ENCODE measurements at places on chromosomes 6 and 20.
A peak's percentile ranks its signal among the peaks of the same experiment; 100 is the strongest.

DNA sequence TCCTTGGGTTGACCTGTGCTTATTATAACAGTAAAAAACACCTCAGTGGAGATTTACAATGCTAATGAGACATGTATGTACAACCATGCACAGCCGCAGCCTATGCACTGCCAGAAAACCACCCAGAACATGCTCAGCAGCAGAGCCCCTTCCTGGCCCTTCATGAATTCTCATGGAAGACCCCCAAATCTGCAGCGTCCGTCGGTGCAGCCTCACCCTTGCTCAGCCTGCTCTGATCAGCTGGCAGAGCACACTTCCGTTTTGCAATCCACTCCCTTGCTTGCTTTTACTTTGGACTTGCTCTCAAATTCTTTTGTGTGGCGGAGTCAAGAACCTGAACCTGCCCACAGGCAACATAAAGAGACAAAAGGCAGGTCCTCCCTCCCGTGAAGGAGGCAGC lies 378.2 kb upstream of the SULF2 start:
- no peak overlapping the region for H3K4me3 ChIP-seq
- peaks cover 13% of the 10 kb centered on the region for H3K27me3 ChIP-seq
- H3K27ac ChIP-seq: no peak overlapping the region
- no peaks in the 10 kb centered on the region for H3K36me3 ChIP-seq
- no peak for DNase-seq
- H3K4me1 ChIP-seq: no peaks in the 10 kb centered on the region

GRCh38 chr20:31822421-31823330 lies 3.5 kb downstream of the MYLK2 start:
- no peak overlapping the region for H3K27ac ChIP-seq
- H3K4me3 ChIP-seq: no peak overlapping the region
- H3K27me3 ChIP-seq: no peaks in the 10 kb centered on the region
- peak; percentile 75 for DNase-seq

- H3K4me1 ChIP-seq: peaks cover 34% of the 10 kb centered on the region
- H3K27me3 ChIP-seq: no peaks in the 10 kb centered on the region
- H3K36me3 ChIP-seq: peaks cover 65% of the 10 kb centered on the region
- H3K27ac ChIP-seq: no peak overlapping the region
Measured at GRCh38 chr6:41929924-41930323, 8.6 kb downstream of the BYSL start.

DNA sequence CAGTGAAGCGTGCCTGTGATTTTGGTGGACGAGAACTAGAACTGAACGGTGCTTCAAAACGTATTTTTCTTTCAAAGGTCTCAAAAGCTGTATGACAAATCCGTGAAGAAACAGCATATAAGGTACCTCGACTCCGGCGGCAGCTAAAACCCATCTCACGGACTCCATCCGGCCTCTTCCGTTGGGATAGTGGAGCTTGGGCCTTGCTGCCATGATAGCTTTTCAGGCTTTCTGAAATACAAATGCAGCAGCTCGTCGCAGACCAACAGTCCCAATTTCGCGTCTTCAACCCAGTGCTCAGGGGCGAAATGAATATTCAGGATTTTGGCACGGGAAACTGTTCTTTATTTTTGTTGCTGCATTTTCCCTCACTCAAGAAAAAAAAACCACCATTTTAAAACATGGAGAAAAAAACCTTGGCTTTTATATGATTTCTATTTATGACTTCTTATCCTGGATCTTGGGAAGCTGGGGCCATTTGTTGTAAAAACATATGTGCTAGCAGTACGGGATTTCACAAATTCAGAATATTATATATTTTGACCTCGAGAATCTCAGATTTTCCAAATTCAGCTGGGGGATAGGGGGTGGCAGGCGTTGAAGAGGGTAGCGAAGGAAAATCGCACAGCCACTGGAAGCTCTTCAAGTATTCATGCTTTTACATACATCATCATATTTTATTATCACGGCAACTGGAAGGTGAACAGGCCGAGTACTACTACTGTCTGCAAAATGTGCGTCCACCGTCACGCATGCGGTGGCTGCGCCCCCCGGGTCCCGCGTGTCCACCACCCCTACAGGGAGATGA lies 849 bp downstream of the GSTA4 start:
- H3K4me3 ChIP-seq: peak overlapping the region; percentile 89
- DNase-seq: no peak
- peak overlapping the region; percentile 99 for H3K27ac ChIP-seq

DNA sequence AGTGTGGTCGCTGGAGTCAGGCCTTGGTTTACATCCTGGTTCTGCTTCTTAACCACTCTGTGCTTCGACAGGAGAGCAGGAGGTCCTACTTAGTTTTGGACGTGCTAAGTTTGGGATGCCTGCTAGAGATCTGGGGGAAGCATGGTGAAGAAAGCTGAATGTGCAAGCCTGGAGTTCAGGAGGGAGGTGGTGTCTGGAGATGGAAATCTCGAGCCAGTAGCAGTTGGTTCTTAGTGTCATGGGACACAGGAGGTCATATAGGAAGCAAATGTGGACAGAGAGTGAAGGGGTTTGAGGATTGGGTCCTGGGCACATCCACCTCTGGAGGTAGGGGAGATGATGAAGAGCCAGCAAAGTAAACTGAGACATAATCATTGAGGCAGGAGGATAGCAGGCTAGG lies 131.4 kb downstream of the SYCP2 start:
- DNase-seq: no peak
- H3K27me3 ChIP-seq: peaks cover 8% of the 10 kb centered on the region
- H3K36me3 ChIP-seq: no peaks in the 10 kb centered on the region

- no peak for DNase-seq
- peaks cover 22% of the 10 kb centered on the region for H3K36me3 ChIP-seq
- H3K4me3 ChIP-seq: no peak overlapping the region
- no peaks in the 10 kb centered on the region for H3K27me3 ChIP-seq
Measured at GRCh38 chr6:151026041-151026663, 160.7 kb downstream of the MTHFD1L start.

GRCh38 chr6:113805173-113805790 lies 51.9 kb upstream of the MARCKS start:
- H3K27ac ChIP-seq: no peak overlapping the region
- H3K4me3 ChIP-seq: no peak overlapping the region
- peaks cover 2% of the 10 kb centered on the region for H3K27me3 ChIP-seq
- no peak for DNase-seq
- H3K36me3 ChIP-seq: no peaks in the 10 kb centered on the region
- H3K4me1 ChIP-seq: peaks cover 7% of the 10 kb centered on the region

- no peaks in the 10 kb centered on the region for H3K27me3 ChIP-seq
- H3K36me3 ChIP-seq: peaks cover 15% of the 10 kb centered on the region
- peak overlapping the region; percentile 8 for H3K27ac ChIP-seq
- peaks cover 8% of the 10 kb centered on the region for H3K4me1 ChIP-seq
- H3K4me3 ChIP-seq: no peak overlapping the region
- no peak for DNase-seq
Measured at GRCh38 chr20:32444474-32445220, 86.5 kb downstream of the ASXL1 start.

DNA sequence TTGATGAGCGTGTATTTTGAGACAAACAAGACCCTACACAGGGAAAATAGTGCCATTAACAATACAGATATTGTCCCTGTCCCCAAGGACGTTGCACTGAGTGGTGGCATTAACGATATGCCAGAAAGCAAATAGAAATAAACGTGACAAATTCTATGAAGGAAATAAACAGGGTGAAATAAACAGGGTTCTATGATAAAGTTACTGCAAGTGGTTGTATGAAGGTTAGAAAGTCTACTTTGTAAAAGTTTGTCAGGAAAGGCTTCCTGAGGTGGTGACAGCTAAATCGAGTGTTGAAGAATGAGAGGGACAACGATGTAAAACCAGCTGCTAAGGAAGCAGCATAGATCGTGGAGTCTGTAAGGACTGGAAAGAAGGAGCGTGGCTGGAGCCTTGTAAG lies 380.2 kb downstream of the LAMA2 start:
- no peak overlapping the region for H3K4me3 ChIP-seq
- no peaks in the 10 kb centered on the region for H3K4me1 ChIP-seq
- DNase-seq: no peak
- H3K27me3 ChIP-seq: peaks cover 1% of the 10 kb centered on the region

DNA sequence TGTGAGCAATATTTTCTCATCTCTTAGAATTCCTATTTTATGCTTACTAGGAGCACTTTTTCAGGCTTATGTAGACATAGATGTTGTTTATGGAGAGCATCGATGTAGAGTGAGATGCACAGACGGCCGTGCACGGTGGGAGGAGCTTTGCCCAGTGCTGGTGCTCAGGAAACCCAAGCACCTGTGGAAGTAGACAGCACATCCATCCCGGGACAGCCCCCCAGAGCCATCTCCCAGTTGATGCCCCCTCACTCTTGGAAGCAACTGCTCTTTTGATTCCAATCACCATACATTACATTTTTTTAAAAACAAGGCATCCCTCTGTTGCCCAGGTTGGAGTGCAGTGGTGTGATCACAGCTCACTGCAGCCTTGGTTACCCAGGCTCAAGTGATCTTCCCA lies 143.7 kb downstream of the SMOC2 start:
- no peak for DNase-seq
- H3K4me3 ChIP-seq: no peak overlapping the region
- no peaks in the 10 kb centered on the region for H3K36me3 ChIP-seq
- no peaks in the 10 kb centered on the region for H3K4me1 ChIP-seq
- no peak overlapping the region for H3K27ac ChIP-seq

GRCh38 chr20:4227085-4227821 lies 211.9 kb upstream of the RNF24 start:
- no peaks in the 10 kb centered on the region for H3K36me3 ChIP-seq
- no peak for DNase-seq
- H3K4me3 ChIP-seq: no peak overlapping the region
- peaks cover 3% of the 10 kb centered on the region for H3K4me1 ChIP-seq
- H3K27me3 ChIP-seq: peaks cover 25% of the 10 kb centered on the region

DNA sequence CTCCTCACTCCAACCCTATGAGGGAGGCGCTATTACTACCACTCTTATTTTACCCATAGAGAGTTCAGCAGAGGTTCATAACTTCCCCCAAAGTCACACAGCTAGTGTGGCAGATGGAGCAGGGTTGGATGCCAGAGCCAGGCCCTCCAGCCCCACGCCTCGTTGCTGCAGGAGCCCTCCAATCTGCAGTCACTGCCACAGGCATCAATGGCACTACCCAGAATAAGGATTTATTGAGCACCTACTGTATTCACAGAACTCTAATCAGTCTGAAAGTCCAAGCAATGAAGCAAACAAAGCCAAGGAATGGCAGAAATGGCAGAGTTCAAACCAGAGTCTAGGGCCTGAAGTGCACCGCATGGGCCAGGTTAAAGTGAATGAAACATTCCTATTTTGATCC lies 144.9 kb downstream of the LPA start:
- H3K4me3 ChIP-seq: peak overlapping the region; percentile 90
- H3K27ac ChIP-seq: no peak overlapping the region
- no peak for DNase-seq
- H3K4me1 ChIP-seq: peaks cover 31% of the 10 kb centered on the region
- H3K27me3 ChIP-seq: peaks cover 27% of the 10 kb centered on the region

DNA sequence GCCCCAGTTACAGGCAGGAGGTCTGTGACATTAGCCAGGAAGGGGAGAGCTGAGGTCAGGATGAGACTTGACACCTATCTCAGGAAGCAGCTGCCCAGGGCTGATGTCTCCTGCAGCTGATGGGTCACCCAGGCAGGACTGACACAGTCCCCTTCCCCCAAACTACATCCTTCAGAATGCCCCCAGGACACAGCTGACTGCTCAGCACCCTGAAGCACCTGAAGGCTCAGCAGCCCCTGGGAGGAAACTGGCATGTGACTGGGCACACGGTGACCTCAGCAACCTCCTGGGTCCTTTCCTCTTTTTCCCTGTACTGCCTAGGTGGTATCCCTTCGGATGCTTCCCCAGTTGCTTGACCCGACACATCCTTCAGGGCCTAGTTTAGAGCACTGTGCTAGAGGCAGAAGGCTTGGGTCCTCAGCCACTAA lies 1.9 kb downstream of the SDC4 start:
- no peak overlapping the region for H3K27ac ChIP-seq
- peaks cover 51% of the 10 kb centered on the region for H3K4me1 ChIP-seq
- H3K4me3 ChIP-seq: peak overlapping the region; percentile 86
- no peak for DNase-seq
- no peaks in the 10 kb centered on the region for H3K27me3 ChIP-seq

GRCh38 chr6:93036835-93037234 lies 382.5 kb downstream of the EPHA7 start:
- H3K27ac ChIP-seq: no peak overlapping the region
- no peak for DNase-seq
- no peaks in the 10 kb centered on the region for H3K36me3 ChIP-seq
- no peak overlapping the region for H3K4me3 ChIP-seq
- H3K4me1 ChIP-seq: peaks cover 10% of the 10 kb centered on the region

DNA sequence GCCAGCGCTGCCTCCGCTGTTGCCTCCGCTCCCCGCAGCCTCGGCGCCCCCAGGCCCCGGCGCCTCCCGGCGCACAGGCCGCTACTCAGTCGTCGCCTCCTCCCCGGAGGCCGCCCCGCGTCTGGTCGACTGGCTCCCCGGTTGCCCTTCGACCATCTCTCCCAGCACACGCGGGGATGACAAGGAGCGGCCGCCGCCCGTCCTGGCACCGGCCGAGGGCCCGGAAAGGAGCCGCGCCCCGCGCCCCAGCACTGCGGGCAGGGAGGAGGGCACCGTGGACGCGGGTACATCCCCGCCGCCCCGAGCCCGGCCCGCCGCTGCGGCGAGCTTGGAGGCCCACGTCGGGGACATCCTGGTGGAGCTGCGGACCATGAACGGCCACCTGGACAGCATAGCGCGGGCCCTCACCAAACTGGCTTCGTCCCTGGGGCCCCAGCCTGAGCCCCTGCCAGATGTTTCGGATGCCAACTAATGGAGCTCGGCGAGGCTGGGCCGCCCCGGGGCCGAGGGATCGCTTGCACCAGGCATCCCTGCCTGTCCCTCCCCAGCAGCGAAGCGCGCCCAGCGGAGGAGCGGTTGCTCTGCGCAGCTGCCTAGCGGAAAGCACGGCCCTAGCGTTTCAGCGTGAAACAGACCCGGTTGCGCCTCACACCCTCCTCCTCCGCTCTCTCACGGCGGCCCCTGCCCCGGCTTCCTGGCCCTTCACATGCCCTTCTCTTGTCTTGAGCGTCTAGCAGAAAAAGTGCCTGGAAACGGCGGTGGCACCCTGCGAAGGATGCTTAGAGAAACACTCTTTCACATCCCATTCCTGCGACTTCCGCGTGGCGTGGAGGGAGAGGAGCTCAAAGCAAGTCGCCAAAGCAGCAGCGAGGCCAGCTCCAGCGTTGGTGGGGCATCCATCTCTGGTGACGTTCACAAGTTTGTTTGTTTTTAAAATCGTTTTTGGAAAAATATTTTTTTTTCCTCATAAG lies 285.8 kb upstream of the SUPT3H start:
- H3K4me1 ChIP-seq: peaks cover 81% of the 10 kb centered on the region
- H3K4me3 ChIP-seq: peak overlapping the region; percentile 47
- H3K36me3 ChIP-seq: peaks cover 18% of the 10 kb centered on the region
- H3K27ac ChIP-seq: peak overlapping the region; percentile 21
- DNase-seq: peak; percentile 63

GRCh38 chr6:168655462-168656152 lies 214.6 kb downstream of the SMOC2 start:
- H3K36me3 ChIP-seq: no peaks in the 10 kb centered on the region
- no peaks in the 10 kb centered on the region for H3K4me1 ChIP-seq
- no peaks in the 10 kb centered on the region for H3K27me3 ChIP-seq
- no peak overlapping the region for H3K4me3 ChIP-seq

Measured in activated CD4-positive, alpha-beta memory T cell treated with anti-CD3 and anti-CD28 coated beads, Interleukin-2, amount 10 ng/mL, durations not matched to agents 7 days and 5 days (primary cell).